T-helper 1 cell treated with Interleukin-12 subunit alpha and Interleukin-12 subunit beta and Interleukin-4 antibody, amounts not matched to agents 30 ng/mL and 1 ng/mL, for 36 hours (primary cell): ENCODE measurements at places on chromosomes 7 and 10. TPM values are rescaled to one million over a fixed set of nuclear protein-coding genes. Genes with fewer than 3 reads are reported as not detected.

The SPDYE1 gene
- 0.12 TPM in 1 of 2 replicates, not detected in the other for total RNA-seq

The NPC1L1 gene
- total RNA-seq: not detected in 2 replicates

The DOCK4 gene
- 0.27 and 0.44 TPM in 2 replicates for total RNA-seq

The ADAMTS14 gene
- 0.07 and 0.15 TPM in 2 replicates for total RNA-seq

The PNLIPRP1 gene
- total RNA-seq: not detected in 2 replicates
